ENCODE measurements at places on chromosomes 7 and 10. TPM values are rescaled to one million over a fixed set of nuclear protein-coding genes. Genes with fewer than 3 reads are reported as not detected.
A peak's percentile ranks its signal among the peaks of the same experiment; 100 is the strongest.

Gene PROSER2
- total RNA-seq, result 3.5 TPM

Gene CCDC201
- not detected for total RNA-seq

DNA sequence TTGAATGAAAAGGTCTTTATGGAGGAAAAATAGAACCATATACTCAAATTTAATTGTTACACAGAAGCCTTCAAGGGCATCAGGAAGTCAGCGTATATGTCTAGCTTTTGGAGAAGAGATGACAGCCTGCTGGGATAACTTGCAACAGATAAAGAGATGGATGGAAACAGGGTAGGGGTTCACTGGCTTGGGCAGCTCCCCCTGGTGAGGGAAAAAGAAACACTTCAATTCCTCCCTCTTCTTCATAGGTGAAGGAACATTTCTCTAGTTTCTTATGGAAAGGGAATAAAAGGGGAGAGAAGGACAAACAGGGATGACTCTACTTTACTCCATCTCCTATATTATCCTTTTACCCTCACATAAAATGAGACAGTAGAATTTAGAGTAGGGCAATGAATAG is 635.7 kb downstream of the PHTF2 start:
- DNase-seq, result no peak

Gene HHEX
- total RNA-seq, result 40.4 TPM

DNA sequence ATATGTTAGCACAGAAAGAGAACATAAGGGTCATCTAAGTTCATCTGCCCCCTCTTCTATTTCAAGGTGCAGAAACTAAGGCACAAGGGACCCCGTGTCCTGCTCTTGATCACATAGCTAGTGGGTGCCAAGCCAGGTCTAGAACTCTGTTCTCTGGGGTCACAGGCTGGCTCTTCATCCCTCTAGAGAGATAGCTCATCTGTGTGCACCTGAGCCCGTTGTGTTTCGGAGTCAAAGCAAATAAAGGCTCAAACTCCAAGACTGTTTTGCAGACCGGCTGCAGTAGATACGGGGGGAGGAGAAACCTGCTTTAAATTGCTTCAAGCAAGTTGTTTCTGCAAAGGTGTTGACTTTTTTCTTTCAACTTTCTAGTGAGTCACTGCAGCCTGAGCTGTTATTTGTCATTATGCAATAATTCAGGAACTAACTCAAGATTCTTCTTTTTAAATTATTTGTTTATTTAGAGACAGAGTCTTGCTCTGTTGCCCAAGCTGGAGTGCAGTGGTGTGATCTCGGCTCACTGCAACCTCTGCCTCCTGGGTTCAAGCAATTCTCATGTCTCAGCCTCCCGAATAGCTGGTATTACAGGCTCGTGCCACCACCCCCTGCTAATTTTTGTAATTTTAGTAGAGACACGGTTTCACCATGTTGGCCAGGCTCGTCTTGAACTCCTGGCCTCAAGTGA is 6.5 kb downstream of the BLVRA start:
- no peak for DNase-seq

GRCh38 chr10:133370030-133370786 is 2.9 kb downstream of the ECHS1 start:
- no peak for DNase-seq

GRCh38 chr7:98836811-98837629 is 32.8 kb downstream of the TMEM130 start:
- no peak for DNase-seq

DNA sequence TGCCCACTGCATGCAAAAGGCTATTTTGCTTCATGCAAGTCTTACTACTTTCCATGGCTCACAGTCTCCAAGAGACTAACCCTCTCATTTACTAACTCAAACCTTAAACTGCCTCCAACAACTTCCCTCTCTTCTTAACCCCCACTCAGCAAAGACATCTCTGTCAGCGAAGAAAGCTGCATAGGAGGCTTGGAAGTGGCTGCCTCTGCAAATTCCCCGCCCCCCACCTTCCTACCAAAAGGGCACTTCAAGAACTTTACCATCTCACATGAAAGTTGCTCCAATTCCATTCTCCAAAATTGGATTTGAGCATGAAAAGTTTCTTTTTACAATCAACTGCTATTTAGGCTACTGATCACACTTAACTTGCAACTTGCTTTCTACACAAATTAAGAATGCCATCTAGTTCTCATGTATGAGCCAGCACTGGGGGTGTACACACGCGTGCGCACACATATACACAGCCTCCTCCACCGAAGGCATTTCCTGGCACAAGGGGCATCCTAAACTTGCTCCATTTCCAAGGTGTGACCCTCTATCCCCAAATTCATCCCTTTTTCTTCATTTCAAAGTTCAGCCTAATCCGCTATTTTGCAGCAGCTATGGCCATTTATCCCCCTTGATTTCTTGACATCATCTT is 1.8 kb downstream of the CCDC6 start:
- DNase-seq, result no peak

GRCh38 chr10:8325024-8325980 is 270.8 kb downstream of the GATA3 start:
- no peak for DNase-seq

Gene UPK3BL1
- 88.3 TPM for total RNA-seq

Gene AKR1C8
- not detected for total RNA-seq

DNA sequence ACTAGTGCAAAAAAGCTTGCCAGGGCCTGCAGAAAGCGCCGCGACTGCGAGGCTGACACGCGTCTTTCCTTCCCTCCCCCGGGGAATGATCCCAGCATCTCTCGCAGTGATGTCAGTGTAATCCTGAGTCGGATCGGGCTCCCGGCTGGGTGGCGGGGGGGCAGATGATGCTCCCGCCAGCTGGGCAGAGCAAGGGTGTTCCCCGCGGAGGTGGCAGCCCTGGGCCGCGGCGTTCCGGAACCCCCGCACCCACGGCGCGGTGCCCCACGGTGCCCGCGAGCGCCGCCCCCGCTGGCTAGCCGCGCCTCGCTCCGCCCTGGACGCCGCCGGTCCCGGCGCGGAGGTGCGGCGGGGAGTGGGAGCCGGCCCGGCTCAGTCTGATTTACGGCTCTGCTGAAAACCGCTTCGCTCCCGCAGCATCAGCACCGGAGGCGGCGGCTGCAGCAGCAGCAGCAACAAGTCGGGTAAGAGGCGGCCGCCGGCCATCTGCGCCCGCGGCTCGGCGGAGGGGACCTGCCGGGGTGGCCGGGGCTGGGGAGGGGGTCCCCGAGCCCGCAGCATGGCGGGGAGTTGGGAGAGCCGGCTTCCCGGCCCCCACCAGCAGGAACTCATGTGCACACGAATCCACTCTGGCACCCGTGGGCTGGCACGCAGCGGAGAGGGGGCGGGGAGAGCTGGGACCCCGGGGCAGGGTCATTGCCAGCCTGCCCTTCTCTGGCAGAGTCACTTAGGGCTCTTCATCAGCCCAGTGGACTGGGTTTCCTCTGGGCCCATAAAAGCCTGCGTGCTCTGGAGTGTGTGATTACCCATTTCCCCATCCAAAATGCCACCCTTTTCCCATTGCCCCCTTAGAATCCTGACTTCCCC is at the start of gene ZNF365:
Gene ZNF365 (plus strand): TSS at position 375 of the 867 bp plus-strand sequence. CDS start 1,825 bp downstream, outside the sequence.
- peak; percentile 48 for DNase-seq

Gene HPS6
- 33.4 TPM for total RNA-seq

- no peak for DNase-seq
Measured at GRCh38 chr10:32379318-32379949, 32.5 kb upstream of the EPC1 start.

Gene MUC12
- total RNA-seq, result 6.5 TPM

Gene FRMD4A
- total RNA-seq, result 3.0 TPM

DNA sequence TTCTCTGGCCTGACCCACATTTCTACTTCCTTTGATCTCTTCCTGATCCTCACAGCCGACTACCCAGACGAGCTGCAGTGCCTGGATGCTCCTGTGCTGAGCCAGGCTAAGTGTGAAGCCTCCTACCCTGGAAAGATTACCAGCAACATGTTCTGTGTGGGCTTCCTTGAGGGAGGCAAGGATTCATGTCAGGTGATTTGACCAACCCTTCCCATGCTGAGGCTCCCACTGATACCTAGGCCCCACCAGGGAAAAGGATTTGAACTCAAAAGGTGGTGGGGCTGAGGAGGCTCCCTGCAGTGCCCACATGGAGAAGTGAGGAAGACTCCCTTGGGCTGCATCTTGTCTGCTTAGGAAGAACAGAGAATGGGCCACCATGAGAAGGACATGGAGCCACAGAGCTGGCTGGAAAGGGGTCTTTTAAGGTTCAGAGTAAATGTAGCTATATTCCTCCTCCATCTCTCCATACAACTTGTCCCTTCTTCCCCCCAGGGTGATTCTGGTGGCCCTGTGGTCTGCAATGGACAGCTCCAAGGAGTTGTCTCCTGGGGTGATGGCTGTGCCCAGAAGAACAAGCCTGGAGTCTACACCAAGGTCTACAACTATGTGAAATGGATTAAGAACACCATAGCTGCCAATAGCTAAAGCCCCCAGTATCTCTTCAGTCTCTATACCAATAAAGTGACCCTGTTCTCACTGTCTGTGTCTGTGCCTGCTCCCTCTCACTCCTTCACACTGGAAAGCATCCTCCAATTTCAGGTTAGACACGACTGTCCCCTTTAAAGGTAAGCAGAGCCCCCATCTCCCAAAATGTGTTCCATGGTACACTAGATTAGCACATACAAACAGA is 3.3 kb downstream of the PRSS1 start:
- no peak for DNase-seq

DNA sequence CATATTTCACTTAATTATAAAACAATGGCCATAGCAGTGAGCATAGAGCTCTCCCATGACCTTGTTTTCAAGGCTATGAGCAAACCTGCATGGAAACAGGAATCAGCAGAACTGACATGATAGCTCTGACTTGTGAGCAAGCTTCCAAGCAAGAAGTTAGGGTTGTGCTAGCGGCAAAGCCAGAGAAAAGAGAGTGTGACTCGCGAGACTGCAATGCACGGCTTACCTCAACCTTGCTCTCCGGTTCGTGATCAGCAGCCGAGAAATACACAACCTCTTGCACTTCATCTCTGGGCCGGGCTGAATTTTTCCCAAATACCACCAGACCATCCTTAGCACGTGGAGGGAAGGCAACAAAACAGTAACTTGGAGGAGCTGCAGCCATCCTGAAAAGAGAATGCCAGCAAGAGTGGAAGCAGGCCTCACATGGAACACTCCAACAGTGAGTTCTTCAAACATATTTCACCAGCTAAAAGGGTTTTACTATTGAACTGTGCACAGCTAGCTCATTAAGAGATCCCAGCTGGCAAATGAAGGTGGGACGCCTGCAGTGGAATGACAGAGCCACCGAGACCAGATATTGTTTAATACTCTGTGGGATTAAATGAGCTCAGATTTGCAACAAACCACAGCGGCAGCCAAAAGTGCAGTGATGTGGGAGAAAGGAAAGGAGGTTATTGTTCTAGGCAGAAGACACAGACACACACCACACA is 20.8 kb downstream of the SCRN1 start:
- DNase-seq, result no peak

DNA sequence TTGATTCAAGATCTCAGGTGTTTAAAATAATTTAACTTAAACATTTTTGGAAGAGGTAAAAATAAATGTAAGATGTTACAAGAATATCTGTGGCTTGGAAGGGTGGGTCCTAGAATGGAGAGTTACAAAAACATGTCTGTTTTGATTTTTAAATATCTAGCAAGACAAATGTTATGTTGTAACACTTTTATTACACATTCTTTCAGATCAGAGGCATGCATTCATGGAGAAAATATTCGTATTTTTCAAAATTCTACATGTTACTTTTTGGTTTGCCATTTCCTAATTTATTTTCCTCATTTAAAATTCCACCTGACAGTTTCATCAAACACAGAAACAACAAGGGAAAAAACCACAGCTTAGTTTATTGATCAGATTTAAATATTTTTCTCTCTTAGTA is 10.0 kb downstream of the WBP1L start:
- DNase-seq, result no peak

All from Peyer's patch (tissue), 4 donors.